ENCODE measurements at places on chromosomes 13 and 19.
A peak's percentile ranks its signal among the peaks of the same experiment; 100 is the strongest.

- DNase-seq, result no peak
Observed at GRCh38 chr19:41808663-41809566, 12.5 kb downstream of the CEACAM3 start.

DNA sequence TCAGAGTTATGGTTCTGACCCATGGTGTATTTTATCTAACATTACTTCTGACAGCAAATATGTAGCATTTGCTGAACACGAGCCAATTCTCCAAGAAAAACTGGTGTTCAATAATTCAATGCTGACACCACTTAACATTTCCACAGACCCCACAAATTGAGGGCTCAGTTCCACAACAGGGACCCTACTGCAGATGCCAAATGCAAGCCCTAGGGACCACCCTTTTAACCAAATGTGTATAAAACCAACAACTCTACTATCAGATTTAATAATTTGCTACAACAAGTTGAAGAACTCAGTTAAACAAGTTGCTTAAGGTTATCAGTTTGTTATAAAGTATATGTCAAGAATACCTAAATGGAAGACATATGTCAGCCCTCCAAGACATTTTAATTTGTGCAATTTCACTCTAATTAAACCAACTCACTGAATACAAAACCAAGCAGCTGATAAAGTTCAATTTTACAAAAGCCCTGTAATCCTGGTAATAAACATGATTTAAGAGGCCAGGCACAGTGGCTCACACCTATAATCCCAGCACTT is 6.7 kb downstream of the ZNF44 start:
- DNase-seq, result no peak

DNA sequence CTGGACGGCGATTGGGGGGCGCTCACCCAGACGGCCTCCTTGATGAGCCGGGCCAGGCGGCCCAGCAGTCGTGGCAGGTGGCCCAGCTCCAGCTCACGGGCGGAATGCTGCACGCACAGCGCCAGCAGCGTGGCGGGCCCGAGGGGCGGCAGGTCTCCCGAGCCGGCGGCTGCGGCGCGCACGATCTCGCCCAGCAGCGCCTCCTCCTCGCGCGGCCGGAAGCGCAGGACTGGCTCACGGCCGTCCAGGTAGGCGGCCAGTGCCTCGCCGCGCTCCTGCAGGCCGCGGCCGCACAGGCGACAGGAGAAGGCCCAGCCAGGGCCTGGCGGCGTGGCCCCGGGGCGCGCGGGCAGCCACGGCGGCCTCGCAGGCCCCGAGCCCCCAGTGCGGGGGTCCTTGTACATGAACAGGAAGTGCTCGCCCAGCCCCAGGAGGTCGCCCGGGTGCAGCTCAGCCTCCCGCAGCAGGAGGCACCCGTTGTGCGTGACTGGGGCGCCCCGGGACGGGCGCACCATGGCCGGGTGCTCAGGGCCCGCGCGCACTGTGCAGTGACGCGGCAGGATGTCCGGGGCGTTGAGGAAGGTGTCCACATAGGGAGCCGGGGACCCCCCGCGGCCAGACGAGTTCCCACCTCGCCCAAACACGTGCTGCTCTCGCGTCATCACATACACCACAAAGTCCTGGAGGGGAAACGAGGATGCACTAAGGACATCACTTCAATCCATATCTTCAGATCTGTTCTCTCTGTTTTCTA is 9.6 kb upstream of the MAMSTR start:
- DNase-seq, result no peak

DNA sequence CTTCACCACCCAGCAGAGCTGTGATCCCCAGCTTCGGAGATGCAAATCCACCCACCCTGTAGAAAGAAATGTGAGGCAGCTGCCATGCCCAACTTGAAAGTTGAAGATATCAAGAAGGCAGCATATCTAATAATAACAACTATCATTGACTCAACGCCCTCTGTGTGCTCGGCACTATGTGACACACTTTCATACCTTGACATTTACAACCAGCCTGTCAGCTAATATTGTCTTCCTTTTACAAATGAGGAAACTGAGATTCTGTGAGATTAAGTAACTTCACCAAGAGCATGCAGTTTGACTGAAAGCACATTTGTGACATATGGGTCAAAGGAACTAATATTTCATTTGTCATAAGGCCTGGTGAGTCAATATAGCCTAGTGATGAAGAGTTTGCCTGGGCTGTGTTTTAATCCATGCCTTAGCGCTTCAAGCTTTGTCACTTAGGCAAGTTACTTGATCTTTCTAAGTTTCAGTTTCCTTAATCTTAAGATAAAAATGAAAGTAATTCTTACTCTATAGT is 137.0 kb downstream of the FLT1 start:
- DNase-seq, result no peak

- no peak for DNase-seq
Observed at GRCh38 chr19:43781630-43782310, 997 bp upstream of the KCNN4 start.

- no peak for DNase-seq
Observed at GRCh38 chr13:18948012-18948663, 233.5 kb downstream of the TUBA3C start.

GRCh38 chr13:31631071-31631470 is 108.3 kb upstream of the RXFP2 start:
- no peak for DNase-seq

DNA sequence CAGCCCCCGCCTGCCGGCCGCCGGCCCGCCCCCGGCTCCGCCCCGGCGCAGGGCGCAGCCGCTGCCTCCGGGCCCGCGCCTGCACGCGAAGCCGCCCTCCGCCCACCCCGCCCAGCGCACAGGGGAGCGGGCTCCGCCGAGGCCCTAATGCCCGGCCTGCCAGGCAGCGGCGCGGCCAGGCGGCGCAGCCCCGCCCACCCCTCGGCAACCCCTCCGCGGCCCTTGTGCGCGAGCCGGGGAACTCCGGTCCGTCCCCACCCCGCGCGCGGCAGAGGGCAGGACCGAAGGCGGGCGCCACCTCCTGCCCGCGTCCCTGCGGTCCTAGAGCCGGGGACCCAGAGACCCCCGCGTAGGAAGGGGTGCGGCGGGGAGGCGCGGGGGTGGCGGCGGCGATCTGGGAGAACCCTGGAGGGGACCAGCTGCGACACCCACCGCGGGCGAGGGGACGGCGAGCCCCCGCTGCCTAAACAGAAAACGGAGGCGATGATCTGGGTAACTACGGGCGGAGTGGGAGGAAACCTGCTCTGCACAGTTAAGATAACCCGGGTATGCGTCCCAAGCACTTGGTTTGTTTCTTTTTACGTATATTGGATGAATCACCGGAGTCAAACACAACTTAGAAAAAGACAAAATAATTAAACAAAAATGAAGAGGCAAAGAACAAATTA is 350 bp upstream of the USP12 start:
- DNase-seq, result peak; percentile 79

GRCh38 chr13:90615767-90616166 is 731.7 kb upstream of the MIR17HG start:
- no peak for DNase-seq

GRCh38 chr19:41783612-41784011 is 12.8 kb upstream of the CEACAM3 start:
- no peak for DNase-seq

DNA sequence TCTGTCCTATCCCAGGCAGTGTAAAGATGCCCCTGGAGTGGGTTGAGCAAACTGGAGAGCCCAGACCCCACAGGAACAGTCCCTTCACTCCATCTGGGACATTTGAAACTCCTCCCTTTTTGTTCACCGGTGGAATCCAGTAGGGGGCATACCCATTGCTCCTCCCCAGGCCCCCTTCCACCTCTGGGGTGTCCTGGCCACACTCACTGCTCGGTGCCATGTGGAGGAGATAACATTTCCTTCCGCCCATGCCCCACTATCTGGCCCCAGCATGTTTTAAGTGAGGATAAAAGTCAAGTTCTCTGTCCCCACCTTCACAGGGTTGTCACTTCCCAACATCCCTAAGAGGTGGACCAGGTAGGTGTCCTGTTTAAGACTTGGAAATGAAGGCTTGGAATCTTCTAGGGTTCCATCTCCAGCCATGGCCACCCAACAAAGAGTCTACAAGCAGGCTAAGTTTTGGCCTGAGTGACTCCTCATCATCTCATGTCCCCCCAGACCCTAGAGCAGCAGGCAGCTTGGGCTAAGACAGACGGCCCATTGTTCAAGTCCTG is 9.3 kb downstream of the ZNF526 start:
- DNase-seq, result no peak

DNA sequence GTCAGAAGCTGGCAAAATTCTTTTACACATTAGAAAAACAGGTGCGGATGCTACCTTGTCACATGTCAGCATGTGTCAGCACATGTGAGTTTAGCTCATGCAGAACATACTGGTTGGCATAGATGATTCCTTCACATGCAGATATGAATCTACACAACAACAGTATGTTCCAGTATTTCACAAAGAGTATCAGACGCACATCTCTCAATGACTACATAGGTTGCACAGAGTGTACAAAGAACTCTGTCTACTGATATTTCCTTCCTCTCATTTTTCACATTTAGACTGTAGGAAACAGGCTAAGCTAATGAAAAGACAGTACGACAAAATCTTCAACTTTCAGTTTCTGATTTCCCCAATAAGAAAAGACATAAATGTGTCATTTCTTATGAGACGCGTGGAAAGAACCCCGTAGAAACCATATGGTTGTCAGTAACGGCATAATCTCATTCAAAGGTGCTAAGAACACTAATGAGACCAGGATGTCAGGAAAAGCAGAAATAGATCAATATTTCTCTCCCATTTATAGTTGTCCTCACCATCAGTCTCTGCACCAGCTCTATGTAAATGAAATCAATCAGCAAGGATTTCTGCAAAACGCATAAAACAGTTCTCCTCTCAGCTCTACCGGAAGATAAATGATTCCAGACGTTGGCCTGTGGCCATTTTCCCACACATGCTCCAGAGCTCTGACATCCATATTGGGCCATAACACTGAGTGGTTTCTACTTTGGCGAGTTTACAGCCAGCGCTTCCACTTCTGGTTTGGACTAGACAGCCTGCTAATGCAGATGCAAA is 81.2 kb downstream of the STARD13 start:
- DNase-seq, result no peak

DNA sequence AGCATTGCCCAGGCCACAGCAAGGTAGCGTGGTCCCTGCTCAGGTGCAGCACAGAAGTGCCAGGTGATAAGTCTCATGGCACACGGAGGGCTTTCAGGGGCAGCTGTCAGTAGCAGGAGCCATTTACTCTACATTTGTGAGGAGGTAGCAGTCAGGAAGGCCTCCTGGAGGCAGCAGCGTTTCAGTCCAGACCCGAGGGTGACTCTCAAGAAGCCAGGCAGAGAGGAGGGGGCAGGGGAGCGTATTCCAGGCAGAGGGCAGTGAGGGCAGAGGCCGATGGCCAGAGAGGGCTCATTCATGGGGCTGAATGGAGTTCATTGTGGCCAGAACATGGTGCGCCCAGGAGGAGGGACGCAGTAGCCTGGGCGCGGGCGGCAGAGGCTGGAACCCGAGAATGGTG is 8.9 kb downstream of the PIAS4 start:
- no peak for DNase-seq

GRCh38 chr13:80074811-80075210 is 266.1 kb downstream of the SPRY2 start:
- DNase-seq, result no peak

DNA sequence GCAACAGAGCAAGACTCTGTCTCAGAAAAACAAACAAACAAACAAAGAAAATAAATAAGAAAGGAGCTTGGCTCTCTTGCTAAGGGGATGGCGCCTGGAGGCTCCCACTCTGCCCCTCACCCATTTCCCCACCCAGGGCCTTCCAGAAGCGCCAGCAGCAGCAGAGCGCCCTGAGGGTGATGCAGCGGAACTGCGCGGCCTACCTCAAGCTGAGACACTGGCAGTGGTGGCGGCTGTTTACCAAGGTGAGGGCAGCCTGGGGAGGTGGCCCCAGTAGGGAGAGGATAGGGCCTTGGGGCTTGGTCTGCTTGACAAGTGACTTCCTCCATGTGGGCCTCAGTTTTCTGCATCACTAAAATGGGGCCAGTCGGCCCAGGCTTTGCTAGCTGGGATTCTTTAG is 59.8 kb downstream of the MYH14 start:
- DNase-seq, result no peak

DNA sequence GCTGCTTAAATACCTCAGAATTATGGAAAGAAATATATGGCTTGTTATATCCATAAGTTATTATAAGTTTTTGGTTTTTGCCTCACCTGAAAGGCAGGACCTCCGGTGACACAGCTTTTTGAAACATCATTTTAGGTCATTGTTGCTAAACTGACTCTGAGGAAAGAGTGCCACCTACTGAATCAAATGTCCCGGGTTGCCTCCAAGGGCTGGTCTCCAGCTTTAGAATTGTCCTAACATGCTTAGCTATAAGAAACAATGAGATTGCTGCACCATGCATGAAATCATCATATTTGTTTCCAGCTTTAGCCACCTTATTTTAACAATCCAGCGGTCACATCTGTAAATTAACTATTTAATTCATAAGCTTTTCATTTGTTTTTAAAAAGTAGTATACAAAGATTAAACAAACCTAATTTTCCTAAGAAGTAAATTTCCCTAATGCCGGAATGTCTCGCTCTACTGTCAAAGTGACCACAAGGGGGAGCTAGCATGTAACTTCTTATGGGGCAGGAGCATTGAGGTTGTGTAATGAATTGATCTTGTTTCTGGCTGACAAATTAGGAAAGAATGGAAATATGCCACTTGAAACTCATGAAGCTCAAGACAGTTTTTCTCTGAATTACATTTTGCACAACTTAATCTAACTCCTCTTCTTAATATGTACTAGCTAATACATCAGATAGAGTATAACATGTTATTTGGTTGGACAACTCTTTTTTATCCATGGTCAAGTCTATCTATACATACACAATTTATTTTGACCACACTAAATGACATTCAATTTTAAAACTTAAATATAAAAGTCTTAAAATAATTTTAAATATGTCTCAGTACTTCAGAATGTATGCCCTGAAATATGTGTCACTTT is 6.7 kb upstream of the PCDH17 start:
- DNase-seq, result peak; percentile 57

DNA sequence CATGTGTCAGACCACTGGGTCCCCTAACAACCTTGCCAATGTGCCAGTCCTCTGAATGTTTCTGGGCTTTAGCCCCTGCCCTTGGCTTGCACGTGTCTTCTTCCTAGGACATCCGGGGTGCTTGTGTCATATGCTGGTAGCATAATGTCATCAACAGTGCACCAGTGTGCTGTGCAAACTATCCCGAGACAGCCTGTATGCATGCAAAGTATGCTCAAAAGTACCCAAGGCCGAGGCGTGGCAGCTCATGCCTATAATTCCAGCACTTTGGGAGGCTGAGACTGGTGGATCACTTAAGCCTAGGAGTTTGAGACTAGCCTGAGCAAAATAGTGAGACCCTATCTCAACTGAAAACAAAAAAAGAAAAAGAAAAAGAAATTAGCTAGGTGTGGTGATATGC is 20.8 kb upstream of the C19orf12 start:
- no peak for DNase-seq

GRCh38 chr13:41520016-41520659 is 62.8 kb downstream of the RGCC start:
- no peak for DNase-seq

- peak; percentile 53 for DNase-seq
Observed at GRCh38 chr13:112885782-112886268, 83.2 kb upstream of the MCF2L start.

- no peak for DNase-seq
Observed at GRCh38 chr13:33367926-33368325, 82.4 kb upstream of the STARD13 start.

GRCh38 chr19:45598267-45599001 is 3.6 kb downstream of the GPR4 start:
- DNase-seq, result no peak

GRCh38 chr19:51777570-51778462 is 16.8 kb downstream of the FPR2 start:
- DNase-seq, result peak; percentile 70

- no peak for DNase-seq
Observed at GRCh38 chr13:28530729-28531076, 35.8 kb upstream of the FLT1 start.

GRCh38 chr13:61094865-61095264 is 320.8 kb downstream of the PCDH20 start:
- no peak for DNase-seq
